Smooth muscle cell of the brain vasculature (primary cell): ENCODE measurements at places on chromosomes 13 and 19.

- no peak for DNase-seq
These were observed 151.2 kb downstream of the DIAPH3 start for GRCh38 chr13:60012488-60012887.

GRCh38 chr13:111904166-111904565 lies 162.8 kb upstream of the SOX1 start:
- no peak for DNase-seq

DNA sequence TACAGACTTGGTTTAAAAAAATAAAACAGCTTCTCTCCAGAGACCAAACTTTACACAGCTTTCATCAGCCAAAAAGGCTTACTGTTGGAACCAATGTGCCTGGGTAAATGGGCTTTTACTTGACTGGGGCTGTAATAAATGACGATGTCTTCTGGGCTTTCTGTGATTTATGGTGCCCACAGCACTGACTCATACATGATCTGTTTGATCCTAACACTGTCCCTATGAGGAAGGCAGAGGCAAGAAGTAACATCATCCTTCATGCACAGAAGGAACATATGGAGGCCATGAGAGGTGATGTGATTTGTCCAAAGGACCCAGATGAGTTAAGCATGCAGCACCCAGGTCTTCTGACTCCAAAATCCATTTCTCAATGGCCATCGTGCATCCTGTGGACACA lies 77.4 kb downstream of the DOCK9 start:
- DNase-seq, result no peak

DNA sequence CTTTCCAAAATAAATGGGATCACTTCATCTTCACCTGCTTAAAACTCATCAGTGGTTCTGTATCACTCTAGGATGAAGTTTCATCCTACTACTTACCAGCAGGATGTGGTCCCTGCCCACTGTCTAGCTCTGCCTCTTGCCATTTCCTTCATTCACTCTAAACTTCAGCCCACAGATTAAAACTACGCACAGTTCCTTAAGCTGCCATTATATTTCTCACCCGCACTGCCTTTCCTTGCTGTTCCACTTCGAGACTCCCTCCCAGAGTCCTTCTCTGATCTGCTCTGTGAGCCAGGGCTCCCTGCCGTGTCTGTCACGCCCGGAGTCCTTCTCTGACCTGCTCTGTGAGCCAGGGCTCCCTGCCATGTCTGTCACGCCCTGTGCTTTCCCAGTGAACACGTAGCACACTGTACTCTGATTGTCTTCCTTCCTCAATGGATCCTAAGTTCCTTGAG lies 52.0 kb upstream of the NPAS1 start:
- DNase-seq, result no peak

DNA sequence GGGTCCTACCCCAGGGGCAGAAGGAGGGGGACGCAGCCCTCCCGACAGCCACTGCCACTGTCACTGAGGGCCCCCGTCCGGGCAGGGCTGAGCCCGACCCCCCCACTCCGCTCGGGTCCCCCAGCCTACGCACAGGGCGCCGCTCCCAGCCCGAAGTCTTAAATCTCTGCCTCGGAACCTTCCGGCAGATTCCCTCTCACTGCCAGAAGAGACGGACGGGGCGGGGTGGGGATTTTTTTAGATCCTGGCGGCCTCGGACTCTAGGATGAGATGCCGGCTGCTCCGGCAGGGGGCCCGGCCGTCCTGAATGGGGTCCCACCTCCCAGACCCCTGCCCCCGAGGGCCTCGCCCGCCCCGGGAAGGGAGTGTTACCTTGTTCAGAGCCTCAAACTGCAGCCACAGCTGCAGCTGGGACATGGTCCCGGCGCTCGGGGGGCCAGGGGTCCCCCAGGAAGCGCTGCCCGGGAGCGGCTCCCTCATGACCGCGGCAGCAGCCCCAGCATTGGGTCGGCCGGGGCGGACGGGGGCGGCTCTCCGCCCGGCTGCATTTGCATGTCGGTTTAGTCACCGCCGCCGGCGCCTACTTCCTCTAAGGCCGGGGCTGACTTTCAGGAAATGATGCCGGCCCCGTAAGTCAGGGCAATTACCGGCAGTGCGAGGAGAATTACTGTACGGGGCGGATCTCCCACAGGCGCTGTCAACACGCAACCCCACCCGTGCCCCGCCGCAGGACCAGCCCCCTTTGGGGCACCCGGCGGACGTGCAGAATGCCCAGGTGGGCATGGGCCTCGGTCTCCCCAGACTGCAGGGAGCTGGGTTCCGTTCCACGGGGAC lies 28.1 kb downstream of the GPX4 start:
- DNase-seq, result peak; percentile 55

DNA sequence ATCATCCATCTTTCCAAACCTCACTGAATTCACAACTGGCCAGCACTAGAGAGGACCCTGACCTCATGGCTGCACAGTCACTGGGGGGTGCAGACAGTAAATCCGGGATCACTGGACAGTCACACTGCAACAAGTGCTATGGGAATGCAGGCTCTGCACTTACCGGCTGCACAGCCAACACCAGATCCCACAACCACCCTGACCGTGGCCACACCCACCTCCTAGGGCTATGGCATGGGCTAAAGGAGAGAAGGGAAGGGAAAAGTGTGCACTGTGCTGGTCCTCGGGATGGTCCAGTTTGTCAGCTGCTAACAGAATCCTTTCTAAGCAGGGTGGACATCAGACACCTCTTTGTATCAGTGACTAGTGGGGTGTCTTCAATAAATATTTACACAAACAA lies 118.2 kb downstream of the MIPEP start:
- no peak for DNase-seq

DNA sequence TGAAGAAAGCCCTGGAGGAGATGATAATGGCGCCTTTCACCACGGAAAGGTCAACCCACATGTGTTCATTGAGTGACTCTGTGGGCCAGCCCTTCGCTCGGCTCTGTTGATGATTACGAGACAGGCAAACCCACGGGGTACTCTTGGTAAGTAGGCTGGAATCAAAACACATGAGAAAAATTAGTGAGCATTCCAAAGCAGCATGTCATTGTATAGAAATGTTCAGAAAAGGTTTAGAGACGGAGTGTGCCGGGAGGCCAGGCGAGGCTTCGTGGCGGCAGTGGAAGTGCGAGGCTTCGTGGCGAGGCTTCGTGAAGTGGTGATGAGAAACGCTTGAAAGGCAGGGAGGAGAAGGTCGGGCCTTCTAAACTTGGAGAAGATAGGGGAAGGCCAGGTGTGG lies 144.3 kb downstream of the ZNF536 start:
- no peak for DNase-seq

DNA sequence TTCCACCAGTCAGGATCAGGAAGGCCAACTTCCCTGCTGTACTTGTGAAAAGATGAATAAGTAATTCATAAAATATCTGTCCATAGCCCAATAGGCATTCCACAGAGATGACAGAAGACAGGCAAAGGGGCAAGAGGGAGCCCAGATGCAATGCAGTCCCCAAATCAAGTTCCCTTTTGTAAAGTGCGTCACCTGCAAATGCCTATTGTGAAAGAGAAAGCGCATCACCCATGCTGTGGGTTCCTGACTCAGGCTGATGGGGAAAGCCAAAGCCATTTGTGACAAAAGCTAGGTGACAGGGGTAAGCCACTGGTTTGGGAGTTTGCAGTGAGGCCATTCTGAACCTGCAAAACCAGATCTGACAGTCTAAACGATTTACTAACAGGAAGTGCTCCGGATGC lies 157.5 kb upstream of the ZNF536 start:
- no peak for DNase-seq

GRCh38 chr19:55176076-55176475 lies 4.0 kb downstream of the SYT5 start:
- DNase-seq, result no peak

DNA sequence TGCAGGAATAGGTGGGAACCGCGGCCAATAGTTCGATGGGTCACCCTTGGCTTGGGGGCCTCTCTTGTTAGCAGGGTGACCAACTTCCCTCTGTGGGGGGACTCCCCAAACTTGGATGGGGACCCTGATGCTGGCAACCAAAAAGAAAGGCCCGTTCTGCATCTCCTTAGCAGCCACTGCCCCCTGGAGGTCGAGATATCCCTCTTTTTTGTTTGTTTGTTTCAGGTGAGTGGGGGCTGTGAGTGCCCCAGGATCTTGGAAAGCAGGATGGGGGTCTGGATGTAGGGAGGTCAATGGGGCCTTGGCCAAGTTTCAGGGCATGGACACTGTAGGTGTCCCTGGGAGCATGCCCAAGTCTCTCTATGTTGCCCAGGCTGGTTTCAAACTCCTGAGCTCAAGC lies 7.7 kb upstream of the CRTC1 start:
- no peak for DNase-seq
